ENCODE measurements at places on chromosomes 12 and 14. TPM values are rescaled to one million over a fixed set of nuclear protein-coding genes. Genes with fewer than 3 reads are reported as not detected.

GRCh38 chr12:19665121-19665900 lies 226.0 kb downstream of the AEBP2 start:
- DNase-seq: no peak

GRCh38 chr12:3055704-3056467 lies 21.3 kb upstream of the TSPAN9 start:
- no peak for DNase-seq

- peak; percentile 29 for DNase-seq
These were observed 36.6 kb downstream of the DCAF4 start for GRCh38 chr14:72962829-72963312.

The DLGAP5 gene
- total RNA-seq: 56.0 TPM

The BMP4 gene
- total RNA-seq: not detected

GRCh38 chr12:24230061-24230701 lies 280.7 kb upstream of the SOX5 start:
- no peak for DNase-seq

GRCh38 chr12:97559267-97559666 lies 96.7 kb downstream of the RMST start:
- DNase-seq: no peak

The GNB3 gene
- total RNA-seq: 4.5 TPM

All from K562 (cell line).